Heart right ventricle (tissue), 16 donors: ENCODE measurements at places on chromosomes 16 and 17. TPM values are rescaled to one million over a fixed set of nuclear protein-coding genes. Genes with fewer than 3 reads are reported as not detected.

DNA sequence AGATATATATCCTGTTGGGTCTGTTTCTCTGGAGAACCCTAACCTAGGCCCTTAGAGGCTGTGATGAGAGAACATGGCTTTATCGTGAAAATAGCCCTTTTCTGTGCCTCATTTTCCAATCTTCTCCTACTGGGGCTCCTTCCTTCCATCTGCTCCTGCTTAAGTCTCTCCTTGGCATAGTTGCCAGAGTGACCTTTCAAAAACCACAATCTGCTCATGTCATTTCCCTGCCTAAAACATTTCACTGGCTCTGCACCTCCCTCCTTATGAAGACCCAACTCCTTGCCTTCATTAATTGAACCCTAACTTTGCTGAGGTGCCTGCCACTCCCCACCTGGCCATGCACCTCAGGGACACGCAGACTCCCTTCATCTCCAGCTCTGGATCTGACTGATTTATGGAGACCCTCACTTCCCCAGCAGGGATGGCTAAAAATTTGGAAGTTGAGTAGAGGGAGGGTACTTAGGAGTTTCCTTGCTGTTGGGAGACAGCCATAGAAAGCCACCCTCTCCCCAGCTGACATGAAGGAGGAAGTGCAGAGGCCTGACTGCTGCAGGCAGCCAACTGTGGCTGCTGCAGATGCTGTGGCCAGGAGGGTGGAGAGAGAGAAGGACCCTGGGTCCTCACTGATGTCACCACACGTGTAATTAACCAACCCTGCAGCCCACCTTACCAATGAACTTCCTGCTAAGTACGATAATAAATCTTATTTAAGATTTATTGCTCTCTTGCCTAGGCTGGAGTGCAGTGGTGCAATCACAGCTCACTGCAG, 6.3 kb upstream of the GGA2 start:
- DNase-seq: no peak

The ZKSCAN2 gene
- polyA plus RNA-seq: 1.0 TPM

The DPEP2NB gene
- polyA plus RNA-seq: not detected

DNA sequence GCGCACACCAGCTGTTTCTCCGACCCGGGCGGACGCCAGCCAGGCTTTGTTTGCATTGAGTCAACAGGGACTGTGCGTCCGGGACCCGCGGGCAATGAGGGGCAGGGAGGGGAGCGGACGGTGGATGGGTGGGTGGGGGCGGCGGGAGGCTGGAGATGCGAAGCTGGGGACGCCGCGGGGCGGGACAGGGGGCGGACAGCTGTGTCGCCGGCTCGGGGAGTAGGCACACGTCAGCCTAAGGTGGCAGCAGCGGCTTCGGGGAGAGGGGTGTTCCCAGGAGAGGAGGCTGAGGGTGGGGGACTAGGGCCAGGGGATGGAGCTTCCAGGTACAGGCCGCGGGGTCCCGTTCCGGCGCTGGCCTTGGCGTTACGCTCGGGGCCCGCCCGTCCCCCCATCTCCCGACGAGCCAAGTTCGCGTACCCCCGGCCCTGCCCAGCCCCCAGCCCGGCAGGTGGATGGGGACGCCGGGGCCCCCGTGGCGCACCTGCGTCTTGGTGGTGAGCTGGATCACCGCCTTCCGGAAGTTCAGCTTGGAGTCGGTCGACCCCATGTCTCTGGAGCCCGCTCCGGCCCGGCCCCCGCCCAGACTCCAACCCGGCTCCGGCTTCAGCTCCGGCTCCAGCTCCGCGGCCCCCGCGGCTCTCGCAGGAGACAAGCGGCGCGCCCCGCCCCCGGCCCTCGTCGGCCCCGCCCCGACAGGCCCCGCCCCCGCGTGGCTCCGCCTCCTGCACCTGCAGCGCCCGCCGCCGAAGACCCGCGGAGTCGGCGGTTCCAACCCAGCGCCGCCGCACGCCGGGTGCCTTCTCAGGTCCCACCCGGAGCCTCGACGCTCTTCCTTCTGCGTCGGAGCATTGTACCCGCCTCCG, at the start of gene HID1:
TSS of gene HID1 (minus strand) at position 653 of the 866 bp plus-strand sequence. CDS start at position 550, 103 bp downstream.
- DNase-seq: peak; percentile 74

DNA sequence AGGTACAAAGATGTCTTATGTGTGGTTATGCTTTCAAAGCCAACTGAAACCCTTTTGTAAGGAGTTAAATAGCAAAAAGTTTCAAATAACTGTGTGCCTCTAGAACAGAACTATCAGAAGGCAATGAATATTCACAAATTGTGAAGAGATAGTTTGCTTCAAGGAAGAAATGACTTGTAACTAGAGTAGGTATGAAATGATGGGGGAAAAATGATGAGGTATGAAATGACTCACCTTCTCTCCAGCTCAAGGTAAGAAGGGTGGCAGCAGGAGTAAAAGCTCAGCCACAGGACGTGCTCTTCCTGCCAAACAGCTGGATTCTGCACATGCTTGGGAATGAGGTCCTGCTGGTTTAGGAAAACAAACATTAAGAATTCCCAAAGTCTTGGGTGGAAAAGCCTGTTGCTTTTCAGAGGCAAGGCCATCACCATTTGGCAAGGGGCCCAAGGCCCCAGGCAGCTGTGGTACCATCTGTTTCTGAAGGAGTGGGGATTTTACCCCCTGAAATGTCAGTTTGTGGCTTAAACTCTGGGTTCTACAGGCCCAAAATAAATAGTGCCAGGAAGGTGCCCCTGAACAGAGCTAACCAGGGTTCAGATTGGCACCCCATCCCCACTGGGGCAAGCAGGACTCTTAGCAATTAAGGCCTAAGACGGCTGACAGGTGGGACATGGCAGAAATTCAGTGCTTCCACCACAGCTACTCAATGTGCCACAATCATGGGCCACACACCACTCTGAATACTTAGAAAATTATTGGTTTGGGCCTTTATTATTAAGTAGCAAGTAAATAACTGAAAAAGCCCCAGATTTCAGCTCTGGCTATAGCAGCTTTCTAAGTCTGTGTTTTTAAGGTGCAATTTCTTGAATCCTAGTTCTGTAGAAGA, 13.3 kb downstream of the HERPUD1 start:
- DNase-seq: no peak

GRCh38 chr16:84673561-84673960, 25.2 kb downstream of the KLHL36 start:
- DNase-seq: no peak

GRCh38 chr17:6072611-6073010, 2.4 kb downstream of the WSCD1 start:
- DNase-seq: no peak

DNA sequence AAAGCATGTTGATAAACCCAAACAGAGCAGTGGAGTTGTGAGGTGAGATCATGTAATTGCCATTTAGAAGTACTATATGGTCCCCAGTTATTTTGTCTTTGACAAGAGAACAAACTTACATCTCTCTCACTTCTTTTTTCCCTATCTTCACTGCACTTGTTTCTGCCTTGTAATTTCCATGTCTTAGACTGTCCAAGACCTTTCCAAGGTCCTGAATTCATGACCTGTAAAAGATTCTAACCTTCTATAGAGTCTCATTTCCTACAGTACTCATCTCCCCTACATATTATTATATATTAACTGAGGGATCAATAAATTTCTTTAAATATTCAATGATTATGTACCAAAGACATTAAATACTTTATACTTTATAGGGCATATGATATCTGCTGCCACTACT, 295.3 kb upstream of the KIF2B start:
- DNase-seq: no peak

DNA sequence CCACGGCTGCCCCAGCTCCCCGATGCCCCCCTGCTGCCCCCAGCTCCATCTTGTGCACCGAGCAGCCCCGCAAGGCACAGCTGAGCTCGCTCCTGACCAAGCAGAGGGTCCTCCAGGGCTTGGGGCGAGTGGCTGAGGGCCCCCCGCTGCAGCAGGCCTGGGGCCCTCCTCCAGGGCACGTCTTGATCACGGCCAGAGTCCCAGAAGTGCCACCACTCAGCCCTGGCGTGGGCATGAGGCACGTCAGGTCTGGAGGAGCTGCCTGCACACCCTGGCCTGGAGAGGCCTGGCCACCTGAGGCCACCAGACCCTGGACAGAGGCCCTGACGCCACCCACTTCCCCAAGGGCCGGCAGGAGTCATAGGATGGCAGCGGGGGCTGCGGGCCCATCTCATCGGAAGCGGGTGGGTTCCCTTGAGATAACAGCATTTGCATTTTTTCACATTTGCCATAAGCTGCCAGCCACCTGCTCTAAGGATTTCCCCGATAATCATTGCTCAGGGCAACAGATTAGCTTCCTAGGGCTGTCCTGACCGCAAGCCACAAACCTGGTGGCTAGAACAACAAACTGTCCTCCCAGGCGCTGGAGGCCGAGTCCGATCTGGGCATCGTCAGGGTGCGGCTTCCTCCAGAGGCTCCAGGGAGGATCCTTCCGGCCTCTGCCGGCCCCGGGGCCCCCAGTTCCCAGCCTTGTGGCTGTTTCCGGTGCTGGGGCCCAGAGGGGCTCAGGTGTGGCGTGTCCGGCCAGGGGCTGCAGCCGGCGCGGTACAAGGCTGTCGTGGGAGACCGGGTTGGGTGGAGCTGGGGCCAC, 23.9 kb upstream of the C1QTNF8 start:
- no peak for DNase-seq

DNA sequence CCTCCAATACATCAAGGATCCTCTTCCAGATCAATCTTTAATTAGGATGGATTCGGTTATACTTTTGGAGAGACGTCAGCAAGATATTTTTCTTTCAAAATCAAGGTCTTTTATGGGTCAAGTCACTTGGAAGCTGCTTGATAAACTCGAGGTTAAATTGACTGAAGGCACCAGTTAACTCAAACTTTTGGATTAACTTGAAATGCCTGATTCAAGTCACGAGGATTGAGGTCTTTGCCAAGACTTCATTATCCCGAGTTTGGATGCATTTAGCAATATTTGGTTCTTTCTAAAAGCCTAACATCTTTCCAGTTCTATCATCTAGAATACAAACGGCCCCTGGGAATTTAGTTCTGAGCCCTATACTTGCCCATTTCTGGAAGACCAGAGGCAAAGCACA, 82.9 kb downstream of the MYH11 start:
- DNase-seq: no peak

GRCh38 chr16:85561248-85562092, 51.7 kb upstream of the GSE1 start:
- no peak for DNase-seq

The WNT9B gene
- 0.19 TPM for polyA plus RNA-seq

The BCAR1 gene
- 54.6 TPM for polyA plus RNA-seq

GRCh38 chr17:48153691-48154358, 46.3 kb downstream of the SNX11 start:
- DNase-seq: no peak

DNA sequence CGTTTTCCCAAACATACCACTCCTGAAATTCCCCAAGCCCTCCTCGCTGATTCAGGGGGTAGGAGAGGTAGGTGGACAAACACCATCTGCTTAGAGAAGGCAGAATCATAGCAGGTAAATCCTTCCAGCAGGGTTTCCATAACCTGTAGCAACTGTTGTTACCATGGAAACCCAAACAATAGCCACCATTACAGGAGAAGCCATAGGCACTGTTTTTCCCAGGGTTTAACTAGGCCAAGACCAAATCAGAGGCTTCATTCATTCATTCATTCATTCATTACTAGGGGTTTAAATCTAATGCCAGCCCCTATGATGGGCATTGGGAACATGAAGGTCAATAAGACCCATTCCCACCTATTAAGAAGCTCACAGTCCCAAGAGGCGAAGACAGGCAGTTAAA, 25.5 kb upstream of the CIITA start:
- no peak for DNase-seq
